DMS153 (cell line): ENCODE measurements at places on chromosomes 5 and 9.

- no peak for DNase-seq
These were observed 388.9 kb upstream of the CDH10 start for GRCh38 chr5:25033658-25034057.

GRCh38 chr9:123985869-123986268 lies 25.7 kb upstream of the LHX2 start:
- no peak for DNase-seq

GRCh38 chr5:78252715-78253114 lies 41.8 kb downstream of the AP3B1 start:
- DNase-seq: no peak

DNA sequence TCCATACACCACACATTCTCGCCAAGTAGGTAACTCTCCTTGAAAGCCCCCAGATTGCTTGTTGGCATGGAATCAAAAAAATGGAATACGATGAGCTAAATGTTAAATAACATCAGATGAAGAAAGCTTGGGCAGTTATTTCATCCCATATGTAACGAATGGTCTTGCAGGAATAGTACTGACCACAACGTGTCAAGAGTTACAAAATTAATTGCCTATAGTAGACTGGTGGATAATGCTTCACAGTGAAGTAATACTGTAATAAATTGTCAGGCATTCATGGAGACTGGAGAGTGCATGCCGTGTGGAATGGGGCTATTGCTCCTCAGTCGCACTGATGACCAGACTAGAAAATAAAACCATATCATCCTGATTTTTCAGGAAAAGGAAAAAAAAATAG lies 1628.7 kb downstream of the MAT2B start:
- no peak for DNase-seq

DNA sequence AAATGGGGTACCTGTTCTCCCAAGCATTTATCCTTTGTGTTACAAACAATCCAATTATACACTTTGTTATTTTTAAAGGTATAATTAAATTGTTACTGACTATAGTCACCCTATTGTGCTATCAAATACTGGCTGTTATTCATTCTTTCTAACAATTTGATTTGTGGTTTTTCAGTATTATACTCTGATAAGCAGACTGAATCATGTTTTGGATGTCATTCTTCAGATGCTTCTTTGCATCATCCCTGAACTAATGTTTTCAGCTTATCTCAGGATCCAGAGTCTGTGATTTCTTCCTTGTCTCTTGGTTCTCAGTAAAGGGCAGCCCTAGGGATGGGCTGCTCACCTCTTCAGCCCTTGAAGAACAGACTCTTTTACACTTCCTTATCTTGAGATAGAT lies 177.8 kb upstream of the SGCD start:
- DNase-seq: no peak

- DNase-seq: no peak
These were observed 13.2 kb downstream of the GZMK start for GRCh38 chr5:55037046-55037771.

GRCh38 chr5:58239731-58240130 lies 220.2 kb downstream of the PLK2 start:
- no peak for DNase-seq

- peak; percentile 11 for DNase-seq
These were observed 352.4 kb upstream of the ACTBL2 start for GRCh38 chr5:57834829-57835608.

GRCh38 chr5:141420855-141421488 lies at the start of gene PCDHGA11:
PCDHGA11 (plus strand) TSS chr5:141421051; CDS start chr5:141421228, 177 bp downstream.
- DNase-seq: no peak

DNA sequence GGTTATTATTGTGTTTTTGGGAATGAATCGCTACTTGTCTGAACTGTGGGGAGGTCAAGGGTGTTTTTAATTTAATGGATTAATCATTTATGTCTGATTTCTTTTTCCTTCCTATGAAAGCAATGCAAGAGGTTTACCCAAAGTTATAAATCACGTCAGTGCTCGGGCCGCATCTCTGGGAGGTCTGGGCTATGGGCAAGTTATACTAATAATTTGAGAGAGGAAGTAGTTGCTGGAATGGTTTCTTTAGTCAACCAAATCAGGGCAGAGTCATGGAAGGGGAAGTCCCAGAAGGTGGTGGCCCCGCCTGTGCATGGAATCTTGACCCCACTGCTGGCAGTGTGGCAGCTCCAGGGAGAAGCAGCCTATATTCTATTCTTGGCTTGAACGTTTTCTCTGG lies 180.2 kb downstream of the HSPA4 start:
- DNase-seq: no peak

- DNase-seq: no peak
These were observed 130.0 kb downstream of the PIK3R1 start for GRCh38 chr5:68345582-68345981.

DNA sequence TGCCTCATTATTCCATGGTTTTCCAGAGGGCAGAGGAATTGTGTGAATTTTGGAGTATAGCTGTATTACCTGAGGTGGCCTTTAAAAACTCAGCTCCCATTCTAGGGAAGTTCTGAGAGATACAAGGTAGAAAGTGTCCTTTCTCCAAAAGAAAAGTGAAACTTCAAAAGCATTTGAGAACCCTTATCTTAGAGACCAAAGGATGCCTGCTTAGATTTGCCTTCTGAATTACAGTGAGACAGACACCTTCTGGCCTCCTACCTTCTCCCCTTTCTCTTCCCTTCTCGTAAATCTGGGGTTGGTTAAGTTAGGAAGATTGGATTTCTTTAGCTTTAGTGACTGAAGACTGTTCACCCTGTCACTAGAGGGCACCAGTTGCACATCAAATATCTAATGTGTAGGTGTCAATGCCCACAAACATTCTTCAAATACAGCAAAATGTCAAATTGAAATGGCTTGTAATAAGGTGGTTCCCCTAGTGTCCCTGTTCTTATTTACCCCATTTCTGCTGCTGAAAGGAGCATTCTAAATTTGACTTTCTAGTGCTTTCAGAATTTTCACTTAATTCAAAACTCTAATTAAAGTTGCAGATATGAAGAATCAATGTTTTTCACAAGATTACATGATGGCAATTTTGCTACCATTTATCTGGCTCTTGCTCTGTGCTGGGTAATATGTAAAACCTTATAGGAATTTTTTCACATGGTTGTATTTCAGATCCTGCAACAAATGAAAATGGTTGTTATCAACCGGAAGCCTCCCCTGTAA lies 46.7 kb downstream of the PRRC1 start:
- peak; percentile 1 for DNase-seq

GRCh38 chr5:173464813-173465212 lies 136.6 kb upstream of the STC2 start:
- no peak for DNase-seq

DNA sequence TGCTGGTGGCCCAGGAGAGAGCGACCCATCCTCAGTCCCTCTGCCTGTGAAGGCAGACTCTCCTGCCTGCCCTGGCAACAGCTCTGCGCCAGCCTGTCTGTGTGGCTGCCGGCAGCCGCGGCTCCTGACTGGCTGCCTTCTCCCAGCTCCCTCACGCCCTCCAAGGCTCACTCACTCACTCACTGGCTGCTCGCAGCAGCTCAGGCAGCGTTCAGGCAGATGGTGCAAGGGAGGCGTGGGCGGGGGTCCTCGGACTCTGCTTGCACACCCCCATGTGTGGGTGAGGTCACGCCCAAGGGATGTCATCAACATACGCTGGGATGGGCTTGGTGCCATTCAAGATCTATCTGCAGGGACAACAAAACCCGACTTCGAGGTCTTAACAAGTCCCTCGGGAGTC lies 66.7 kb downstream of the DAB2IP start:
- no peak for DNase-seq

DNA sequence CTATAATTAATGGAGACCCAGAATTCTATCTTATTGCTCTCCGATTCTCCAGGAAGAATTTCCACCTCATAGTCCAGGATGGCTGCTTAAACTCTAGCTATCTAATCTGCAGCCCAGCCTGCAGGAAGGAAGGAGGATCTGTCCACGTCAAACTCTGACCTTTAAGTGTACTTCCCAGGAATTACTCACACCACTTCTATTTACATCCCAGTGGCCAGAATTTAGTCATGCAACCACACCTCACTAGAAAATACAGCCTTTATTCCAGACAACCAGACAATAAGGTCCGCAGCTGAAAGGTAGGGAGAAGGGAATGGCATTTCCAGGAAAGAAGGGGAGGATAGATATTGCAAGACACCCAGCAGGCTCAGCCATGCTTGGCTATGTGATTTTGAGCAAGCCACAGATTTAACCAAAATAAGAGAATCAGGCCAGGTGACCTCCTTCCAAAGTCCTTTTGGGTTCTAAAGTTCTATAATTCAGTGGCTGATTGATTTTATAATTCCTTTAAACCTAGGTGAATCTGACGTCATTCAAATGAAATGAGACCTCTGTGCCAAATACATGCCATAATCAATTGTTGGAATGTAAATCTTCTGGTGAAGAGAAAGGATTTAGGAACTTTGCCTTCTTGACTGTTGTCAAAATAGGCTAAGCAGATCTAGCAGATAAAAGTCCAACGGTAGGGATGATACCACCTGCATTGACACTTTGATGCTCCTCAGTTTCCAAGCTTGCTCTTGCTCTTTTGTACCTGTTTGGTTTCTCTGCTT lies 3.7 kb upstream of the DENND1A start:
- no peak for DNase-seq

- DNase-seq: no peak
These were observed 163.6 kb upstream of the RORB start for GRCh38 chr9:74333384-74334032.

DNA sequence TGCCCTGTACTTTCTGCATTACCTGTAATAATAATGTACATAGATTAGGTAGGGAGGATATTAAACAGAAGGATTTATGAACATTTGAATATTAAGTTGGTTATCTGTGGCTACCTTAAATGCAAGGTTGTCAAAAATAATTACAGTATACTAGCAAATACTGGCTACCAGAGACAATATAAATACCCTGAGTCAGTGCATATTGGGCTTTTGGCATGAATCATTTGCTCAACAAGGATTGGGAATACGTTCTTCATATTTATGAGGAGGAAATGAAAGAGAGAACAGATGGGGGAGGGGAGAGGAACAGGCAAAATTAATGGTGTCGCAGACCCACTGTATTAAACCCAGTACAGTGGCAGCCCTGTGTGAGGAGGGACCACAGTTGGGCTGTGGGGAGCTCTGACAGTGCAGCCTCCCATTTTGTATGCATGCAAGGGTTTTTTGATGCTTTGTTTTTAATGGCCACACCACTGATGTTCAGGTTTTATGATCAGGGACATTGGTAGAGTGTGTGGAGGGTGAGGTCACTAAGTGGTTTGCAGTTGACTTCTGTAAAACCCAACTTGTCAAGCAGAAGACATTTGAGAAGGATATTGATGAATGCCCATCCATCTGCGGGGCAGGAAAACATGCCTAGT lies 56.9 kb downstream of the MVB12B start:
- DNase-seq: no peak

- DNase-seq: no peak
These were observed 28.9 kb upstream of the GRAMD2B start for GRCh38 chr5:126394211-126394788.

DNA sequence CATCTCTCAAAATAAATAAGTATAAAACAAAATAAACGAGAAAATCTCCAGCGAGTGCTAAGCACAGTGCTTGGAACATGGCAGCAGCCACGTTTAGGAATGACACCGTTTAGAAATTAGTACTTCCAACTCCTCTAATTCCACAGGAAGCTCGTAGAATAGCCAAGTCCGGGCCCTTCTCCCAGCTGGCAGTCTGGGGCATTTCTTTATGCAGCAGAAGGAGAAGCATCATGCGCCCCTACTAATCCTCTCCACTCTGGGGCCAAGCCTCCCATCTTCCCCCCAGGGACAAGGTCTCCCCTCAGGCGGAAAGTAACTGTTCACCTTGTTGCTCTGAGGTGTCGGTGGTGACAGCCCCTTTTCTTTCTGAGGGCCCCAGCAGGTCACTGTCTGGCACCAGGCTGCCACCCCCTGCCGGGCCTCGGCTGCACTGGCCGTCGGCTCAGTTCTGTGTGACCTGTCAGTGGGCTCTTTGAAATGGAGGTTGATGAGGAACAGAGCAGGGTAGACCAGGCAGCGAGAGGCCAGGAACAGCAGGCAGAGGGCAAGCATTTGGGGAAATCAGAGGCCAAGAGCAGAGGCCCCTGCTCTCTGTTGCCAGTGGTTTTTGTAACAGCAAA lies 113.5 kb upstream of the WWC1 start:
- DNase-seq: no peak

DNA sequence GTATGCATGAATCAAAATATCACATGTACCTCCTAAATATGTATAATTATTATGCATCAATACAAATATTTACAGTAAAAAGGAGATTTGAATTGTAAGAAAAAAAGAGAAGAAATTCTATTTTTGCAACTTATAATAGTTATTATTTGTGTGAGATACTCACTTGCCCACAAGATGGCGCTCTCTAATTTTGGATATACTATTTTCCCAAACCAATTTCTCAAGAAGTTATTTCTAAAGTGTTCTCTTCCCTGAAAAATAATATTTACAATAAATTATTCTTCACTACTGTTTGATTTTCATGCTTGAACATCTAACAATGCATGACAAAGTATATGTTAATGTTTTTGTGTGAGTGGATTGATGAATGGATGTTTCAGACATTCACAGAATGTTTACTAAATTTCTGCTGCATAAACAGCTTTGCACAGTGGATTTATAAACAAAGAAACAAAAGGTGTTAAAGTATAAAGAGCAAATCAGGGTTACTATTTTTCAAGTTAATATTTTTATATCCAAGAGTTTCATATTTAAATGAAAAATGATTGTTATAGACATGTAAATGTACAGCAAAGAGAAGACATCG lies 503.4 kb downstream of the PDE4D start:
- DNase-seq: no peak

- DNase-seq: no peak
These were observed 24.9 kb downstream of the SHB start for GRCh38 chr9:38043931-38044623.

GRCh38 chr9:134320126-134320867 lies 6.0 kb upstream of the RXRA start:
- no peak for DNase-seq

- no peak for DNase-seq
These were observed 86.4 kb downstream of the HMHB1 start for GRCh38 chr5:143898381-143898780.

DNA sequence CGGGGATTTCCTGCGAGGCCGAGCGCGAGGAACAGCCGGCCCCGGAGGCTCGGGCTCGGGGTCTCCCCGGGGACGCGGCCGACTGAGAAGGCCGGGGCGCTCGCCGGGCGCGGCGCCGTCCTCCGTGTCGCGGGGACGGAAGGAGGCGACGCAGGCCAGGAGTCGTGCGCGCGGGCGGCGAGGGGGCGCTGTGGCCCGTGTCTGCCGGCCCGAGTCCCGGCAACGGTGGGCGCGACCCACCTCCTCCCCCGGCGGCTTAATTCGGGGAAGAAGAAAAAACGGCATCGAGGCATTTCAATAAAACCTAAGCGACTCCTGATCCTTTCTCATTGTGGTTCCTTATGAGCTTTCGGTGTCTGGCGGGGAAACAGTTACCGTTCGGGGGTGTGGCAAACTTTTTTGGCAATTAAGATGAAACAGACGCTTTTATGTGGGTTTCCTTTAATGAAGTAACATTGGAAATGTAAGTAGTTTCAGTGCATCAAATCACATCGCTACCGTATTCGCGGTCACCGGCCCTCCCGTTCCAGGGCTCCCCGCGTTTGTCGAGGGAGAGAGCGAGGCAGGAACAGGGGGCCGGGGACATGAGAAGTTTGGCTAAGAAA lies 3.7 kb upstream of the IRX2 start:
- DNase-seq: no peak

GRCh38 chr5:117999939-118000549 lies 988.3 kb downstream of the DTWD2 start:
- no peak for DNase-seq
